Naive thymus-derived CD8-positive, alpha-beta T cell (primary cell): ENCODE measurements at places on chromosomes 11 and 22. TPM values are rescaled to one million over a fixed set of nuclear protein-coding genes. Genes with fewer than 3 reads are reported as not detected.

The KIRREL3 gene
- total RNA-seq, result not detected

GRCh38 chr11:47589977-47590861 lies 3.7 kb downstream of the FAM180B start:
- H3K27ac ChIP-seq, result no peak overlapping the region
- peaks cover 25% of the 10 kb centered on the region for H3K4me1 ChIP-seq
- peaks cover 5% of the 10 kb centered on the region for H3K36me3 ChIP-seq
- peaks cover 38% of the 10 kb centered on the region for H3K27me3 ChIP-seq

- no peaks in the 10 kb centered on the region for H3K27me3 ChIP-seq
- no peak for DNase-seq
- H3K36me3 ChIP-seq, result peaks cover 28% of the 10 kb centered on the region
- H3K27ac ChIP-seq, result no peak overlapping the region
- H3K4me1 ChIP-seq, result no peaks in the 10 kb centered on the region
Observed at GRCh38 chr11:85098996-85099395, 528.1 kb downstream of the DLG2 start.

The NRGN gene
- total RNA-seq, result 0.69 TPM

DNA sequence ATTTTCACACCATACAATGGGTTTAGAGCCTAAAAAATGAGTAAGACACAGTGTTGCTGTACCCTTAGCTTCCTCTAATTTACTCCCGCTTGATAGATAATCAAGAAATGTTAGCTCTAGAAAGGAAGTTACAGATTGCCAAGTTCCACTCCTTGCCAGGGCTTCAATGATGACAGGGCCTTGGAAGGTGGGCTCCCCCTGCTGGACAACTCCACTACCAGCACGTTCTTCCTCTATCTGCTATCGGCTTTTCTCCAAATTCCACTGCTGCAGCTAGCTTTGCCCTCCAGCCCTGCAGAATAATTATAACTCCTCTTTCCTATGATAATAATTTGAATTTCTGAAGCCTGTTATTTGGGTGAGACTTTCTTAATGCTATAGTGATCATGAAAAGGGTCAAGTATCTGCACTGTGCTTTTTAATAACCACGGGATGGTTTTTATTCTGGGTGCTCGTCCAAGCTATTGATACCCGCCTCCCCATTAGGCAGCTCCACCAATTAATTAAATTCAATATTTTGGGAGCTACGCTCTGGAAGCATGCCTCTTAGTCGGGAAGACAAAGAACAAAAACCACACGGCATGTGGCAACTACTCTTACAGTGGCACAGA lies 9.0 kb downstream of the SYN3 start:
- DNase-seq, result peak; percentile 41
- no peak overlapping the region for H3K4me3 ChIP-seq
- no peak overlapping the region for H3K27ac ChIP-seq
- H3K4me1 ChIP-seq, result no peaks in the 10 kb centered on the region

- no peak overlapping the region for H3K27ac ChIP-seq
- DNase-seq, result no peak
- no peaks in the 10 kb centered on the region for H3K36me3 ChIP-seq
- no peak overlapping the region for H3K4me3 ChIP-seq
Observed at GRCh38 chr22:50146439-50147238, 23.9 kb upstream of the PANX2 start.

The MYO18B gene
- 1.4 TPM for total RNA-seq

The MPPED1 gene
- not detected for total RNA-seq

DNA sequence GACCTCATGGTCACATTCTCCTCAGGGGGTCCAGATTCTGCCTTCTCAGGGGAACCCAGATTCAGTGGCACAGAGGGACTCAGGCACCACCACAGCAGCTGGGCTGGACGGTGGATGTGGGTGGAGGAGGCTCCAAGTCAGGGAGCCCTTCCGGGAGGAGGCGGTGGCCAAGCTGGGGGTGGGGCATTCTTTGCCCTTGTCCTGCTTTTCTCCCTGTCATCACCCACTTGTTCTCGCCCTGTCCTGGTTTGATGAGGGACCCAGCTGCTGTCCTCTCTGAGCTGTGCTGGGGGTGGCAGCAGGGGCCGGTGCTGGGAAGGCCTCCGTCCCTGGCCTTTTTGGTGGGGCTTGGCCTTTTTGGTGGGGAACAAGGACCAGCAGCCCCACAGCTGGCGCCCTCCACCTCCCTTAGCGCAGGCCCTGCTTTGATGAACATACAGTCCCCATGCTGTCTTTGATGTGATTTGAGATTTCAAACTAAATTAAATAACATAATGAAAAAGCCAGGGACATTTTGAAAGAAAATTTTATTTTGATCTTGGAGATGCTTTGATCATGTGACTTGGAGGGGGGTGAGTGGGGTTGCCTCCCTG lies 1168.2 kb downstream of the BRD1 start:
- H3K4me1 ChIP-seq, result no peaks in the 10 kb centered on the region
- no peak overlapping the region for H3K4me3 ChIP-seq
- DNase-seq, result no peak

DNA sequence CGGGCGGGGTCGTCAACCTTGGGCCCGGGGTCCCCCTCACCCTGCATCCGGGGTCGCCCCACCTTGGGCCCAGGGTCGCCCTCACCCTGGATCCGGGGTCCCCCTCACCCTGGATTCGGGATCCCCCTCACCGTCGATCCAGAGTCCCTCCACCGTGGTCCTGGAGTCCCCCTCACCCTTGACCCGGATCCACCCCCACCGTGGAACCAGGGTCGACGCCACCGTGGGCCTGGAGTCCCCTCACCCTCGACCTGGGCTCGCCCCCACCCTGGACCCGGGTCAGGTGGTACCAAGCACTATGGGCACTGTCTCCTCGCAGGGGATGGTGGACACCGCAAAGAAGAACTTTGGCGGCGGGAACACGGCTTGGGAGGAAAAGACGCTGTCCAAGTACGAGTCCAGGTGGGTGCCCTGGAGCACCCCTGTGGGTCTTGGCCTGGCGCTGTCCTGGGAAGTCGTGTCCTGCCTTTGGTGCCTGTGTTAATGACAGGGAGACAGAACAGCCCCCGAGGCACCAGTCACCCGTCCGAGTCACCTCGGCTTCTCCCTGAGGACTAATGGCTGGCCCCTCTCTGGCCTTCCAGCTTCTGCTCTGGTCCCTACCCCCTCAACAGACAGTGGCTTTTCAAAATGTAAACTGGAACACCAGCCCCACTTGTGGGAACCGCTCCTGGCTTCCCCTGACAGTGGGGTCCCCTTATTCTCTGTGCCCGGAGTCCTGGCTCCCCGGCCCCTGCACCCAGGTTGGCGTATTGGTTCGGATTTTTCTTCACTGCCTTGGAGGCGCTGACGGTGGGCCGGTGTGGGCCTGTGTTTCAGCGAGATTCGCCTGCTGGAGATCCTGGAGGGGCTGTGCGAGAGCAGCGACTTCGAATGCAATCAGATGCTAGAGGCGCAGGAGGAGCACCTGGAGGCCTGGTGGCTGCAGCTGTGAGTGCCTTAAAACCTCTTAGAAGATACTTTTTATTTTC lies 762 bp downstream of the CRELD2 start:
- peak overlapping the region; percentile 72 for H3K27ac ChIP-seq
- DNase-seq, result no peak
- no peaks in the 10 kb centered on the region for H3K27me3 ChIP-seq

GRCh38 chr11:84825106-84825660 lies 802.0 kb downstream of the DLG2 start:
- no peaks in the 10 kb centered on the region for H3K36me3 ChIP-seq
- DNase-seq, result no peak
- H3K4me1 ChIP-seq, result no peaks in the 10 kb centered on the region
- H3K27me3 ChIP-seq, result no peaks in the 10 kb centered on the region

DNA sequence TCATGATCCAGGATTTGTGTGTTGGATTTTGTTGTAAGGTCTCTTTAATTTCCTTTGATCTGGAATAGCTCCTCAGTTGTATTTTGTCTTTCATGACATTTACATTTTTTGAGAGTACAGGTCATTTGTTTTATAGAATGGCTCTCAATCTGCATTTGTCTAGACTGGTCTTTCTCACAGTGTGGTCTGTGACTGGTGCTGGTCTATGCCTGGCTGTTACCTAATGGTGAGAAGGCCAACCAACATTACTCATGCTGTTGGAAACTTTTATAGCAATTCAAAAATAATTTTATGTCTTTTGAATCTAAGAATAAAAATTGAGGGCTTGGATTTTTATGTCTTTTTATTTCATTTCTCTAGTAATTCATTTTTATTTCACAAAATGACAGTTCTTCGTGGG lies 3.9 kb upstream of the NCR3LG1 start:
- H3K36me3 ChIP-seq, result no peaks in the 10 kb centered on the region
- no peak for DNase-seq
- no peak overlapping the region for H3K27ac ChIP-seq
- H3K4me3 ChIP-seq, result no peak overlapping the region
- H3K27me3 ChIP-seq, result no peaks in the 10 kb centered on the region

GRCh38 chr11:60700689-60701468 lies 1.5 kb downstream of the MS4A8 start:
- no peaks in the 10 kb centered on the region for H3K36me3 ChIP-seq
- DNase-seq, result no peak
- H3K4me3 ChIP-seq, result no peak overlapping the region
- no peaks in the 10 kb centered on the region for H3K4me1 ChIP-seq
- H3K27me3 ChIP-seq, result peaks cover 5% of the 10 kb centered on the region

The TRIM64C gene
- not detected for total RNA-seq

- DNase-seq, result no peak
- H3K4me1 ChIP-seq, result peaks cover 22% of the 10 kb centered on the region
- no peaks in the 10 kb centered on the region for H3K36me3 ChIP-seq
- no peak overlapping the region for H3K27ac ChIP-seq
- no peak overlapping the region for H3K4me3 ChIP-seq
- no peaks in the 10 kb centered on the region for H3K27me3 ChIP-seq
Observed at GRCh38 chr22:49664891-49665290, 162.8 kb downstream of the BRD1 start.

- peaks cover 5% of the 10 kb centered on the region for H3K4me1 ChIP-seq
- H3K4me3 ChIP-seq, result no peak overlapping the region
- no peaks in the 10 kb centered on the region for H3K27me3 ChIP-seq
Observed at GRCh38 chr11:86181379-86181778, 63.2 kb upstream of the EED start.

DNA sequence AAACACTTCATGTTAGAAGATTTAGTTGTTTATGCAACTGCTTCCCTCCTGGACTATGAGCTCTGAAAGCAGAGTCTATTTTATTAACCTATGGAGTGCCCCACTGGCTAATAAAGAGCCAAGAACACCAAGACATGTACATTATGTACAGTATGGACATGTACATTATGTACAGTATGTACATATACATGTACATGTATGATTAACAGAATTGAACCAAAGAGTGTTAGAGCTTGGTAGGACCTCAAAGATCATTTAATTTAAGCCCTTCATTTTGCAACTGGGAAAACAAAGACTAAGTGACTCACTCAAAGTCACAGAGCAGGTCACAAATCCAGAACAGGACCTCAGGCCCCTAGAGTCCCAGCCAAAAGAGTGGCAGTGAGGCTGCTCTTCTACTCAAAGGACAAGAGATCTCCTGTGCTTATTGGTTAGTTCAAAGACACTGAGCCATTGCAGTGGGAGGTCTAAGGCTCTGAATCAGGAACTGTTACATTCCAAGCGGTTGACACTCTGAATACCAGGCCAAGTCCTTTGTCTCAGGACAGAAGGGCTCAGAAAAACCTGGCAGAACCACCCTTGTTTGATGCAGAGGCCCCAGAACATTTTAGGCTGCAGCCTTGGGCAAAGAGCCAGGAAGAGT lies 103.8 kb downstream of the FAM168A start:
- peaks cover 23% of the 10 kb centered on the region for H3K36me3 ChIP-seq
- no peak overlapping the region for H3K27ac ChIP-seq
- no peak for DNase-seq
- H3K4me1 ChIP-seq, result peaks cover 18% of the 10 kb centered on the region
- no peaks in the 10 kb centered on the region for H3K27me3 ChIP-seq

The BMAL1 gene
- total RNA-seq, result 93.6 TPM

- DNase-seq, result no peak
- H3K27me3 ChIP-seq, result peaks cover 4% of the 10 kb centered on the region
- no peaks in the 10 kb centered on the region for H3K4me1 ChIP-seq
Observed at GRCh38 chr11:15347969-15348734, 233.4 kb downstream of the INSC start.

The MS4A7 gene
- total RNA-seq, result 0.96 TPM

The SLC36A4 gene
- 20.2 TPM for total RNA-seq

GRCh38 chr11:8429483-8429882 lies 164.5 kb downstream of the STK33 start:
- H3K27me3 ChIP-seq, result peaks cover 1% of the 10 kb centered on the region
- H3K4me3 ChIP-seq, result no peak overlapping the region
- DNase-seq, result no peak
- peaks cover 19% of the 10 kb centered on the region for H3K36me3 ChIP-seq

The FOLR3 gene
- not detected for total RNA-seq

GRCh38 chr22:45125188-45125587 lies 38.5 kb upstream of the NUP50 start:
- H3K36me3 ChIP-seq, result no peaks in the 10 kb centered on the region
- peaks cover 11% of the 10 kb centered on the region for H3K4me1 ChIP-seq
- DNase-seq, result no peak
- H3K4me3 ChIP-seq, result no peak overlapping the region
- no peaks in the 10 kb centered on the region for H3K27me3 ChIP-seq

DNA sequence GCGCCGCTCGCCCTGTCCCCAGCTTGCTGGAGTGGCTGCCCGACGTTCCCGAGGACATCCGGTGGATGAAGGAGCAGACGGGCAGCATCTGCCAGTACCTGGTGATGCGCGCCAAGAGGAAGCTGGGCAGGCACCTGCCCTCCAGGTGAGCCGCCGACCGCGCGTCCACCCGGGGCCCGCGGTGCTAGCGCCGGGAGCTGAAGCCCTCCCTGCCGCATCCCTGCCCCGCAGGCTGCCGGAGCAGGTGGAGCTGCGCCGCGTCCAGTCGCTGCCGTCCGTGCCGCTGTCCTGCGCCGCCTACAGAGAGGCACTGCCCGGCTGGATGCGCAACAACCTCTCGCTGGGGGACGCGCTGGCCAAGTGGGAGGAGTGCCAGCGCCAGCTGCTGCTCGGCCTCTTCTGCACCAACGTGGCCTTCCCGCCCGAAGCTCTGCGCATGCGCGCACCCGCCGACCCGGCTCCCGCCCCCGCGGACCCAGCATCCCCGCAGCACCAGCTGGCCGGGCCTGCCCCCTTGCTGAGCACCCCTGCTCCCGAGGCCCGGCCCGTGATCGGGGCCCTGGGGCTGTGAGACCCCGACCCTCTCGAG lies 3.3 kb upstream of the CRACR2B start:
- no peak overlapping the region for H3K27ac ChIP-seq
- peaks cover 12% of the 10 kb centered on the region for H3K36me3 ChIP-seq
- H3K27me3 ChIP-seq, result peaks cover 33% of the 10 kb centered on the region
- peaks cover 41% of the 10 kb centered on the region for H3K4me1 ChIP-seq

GRCh38 chr11:125108469-125108868 lies 3.0 kb downstream of the TMEM218 start:
- no peak overlapping the region for H3K27ac ChIP-seq
- no peak for DNase-seq
- peaks cover 5% of the 10 kb centered on the region for H3K36me3 ChIP-seq

The C11orf87 gene
- not detected for total RNA-seq

- no peak overlapping the region for H3K4me3 ChIP-seq
- no peak for DNase-seq
- H3K27me3 ChIP-seq, result no peaks in the 10 kb centered on the region
- no peaks in the 10 kb centered on the region for H3K36me3 ChIP-seq
Observed at GRCh38 chr22:29265305-29265704, 2.5 kb downstream of the RHBDD3 start.
